Caudate nucleus (tissue), 63 donors: ENCODE measurements at places on chromosomes 4 and X.

DNA sequence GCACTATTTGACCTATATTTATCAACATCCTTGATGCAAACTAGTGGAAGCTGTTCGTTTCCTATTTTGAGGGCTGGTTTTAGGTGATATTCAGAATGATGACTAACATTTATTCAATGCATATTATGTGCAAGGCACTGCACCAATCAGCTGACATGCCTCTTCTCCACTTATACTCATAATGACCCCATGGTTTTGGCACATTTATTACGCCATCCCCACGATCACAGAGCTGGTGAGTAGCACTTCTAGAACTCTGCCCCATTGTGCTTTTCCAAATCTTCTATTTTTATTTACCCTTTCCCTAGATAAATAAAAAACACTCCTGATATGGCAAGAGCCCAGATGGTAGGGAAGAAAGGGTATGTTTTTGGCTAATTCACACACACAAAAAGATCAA lies 13.1 kb downstream of the SCML1 start:
- DNase-seq, result no peak

DNA sequence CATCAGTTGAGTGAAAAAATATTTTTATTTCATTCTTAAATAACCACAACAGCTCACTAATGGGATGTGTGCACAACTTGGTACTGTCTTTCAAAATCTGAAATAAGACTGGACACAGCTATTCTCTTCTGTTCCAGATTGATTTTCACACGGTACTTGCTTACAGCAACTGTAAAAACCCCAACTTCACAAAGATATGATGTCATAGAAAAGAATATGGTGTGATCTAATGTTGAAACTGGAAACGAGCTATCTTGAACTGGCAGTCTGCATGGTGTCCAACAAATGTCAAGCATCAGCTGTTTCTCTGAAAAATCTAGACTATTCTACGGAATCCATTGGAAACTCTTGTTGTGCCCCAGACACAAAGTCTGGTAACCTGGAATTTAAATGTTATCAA lies 14.7 kb downstream of the HELQ start:
- no peak for DNase-seq

DNA sequence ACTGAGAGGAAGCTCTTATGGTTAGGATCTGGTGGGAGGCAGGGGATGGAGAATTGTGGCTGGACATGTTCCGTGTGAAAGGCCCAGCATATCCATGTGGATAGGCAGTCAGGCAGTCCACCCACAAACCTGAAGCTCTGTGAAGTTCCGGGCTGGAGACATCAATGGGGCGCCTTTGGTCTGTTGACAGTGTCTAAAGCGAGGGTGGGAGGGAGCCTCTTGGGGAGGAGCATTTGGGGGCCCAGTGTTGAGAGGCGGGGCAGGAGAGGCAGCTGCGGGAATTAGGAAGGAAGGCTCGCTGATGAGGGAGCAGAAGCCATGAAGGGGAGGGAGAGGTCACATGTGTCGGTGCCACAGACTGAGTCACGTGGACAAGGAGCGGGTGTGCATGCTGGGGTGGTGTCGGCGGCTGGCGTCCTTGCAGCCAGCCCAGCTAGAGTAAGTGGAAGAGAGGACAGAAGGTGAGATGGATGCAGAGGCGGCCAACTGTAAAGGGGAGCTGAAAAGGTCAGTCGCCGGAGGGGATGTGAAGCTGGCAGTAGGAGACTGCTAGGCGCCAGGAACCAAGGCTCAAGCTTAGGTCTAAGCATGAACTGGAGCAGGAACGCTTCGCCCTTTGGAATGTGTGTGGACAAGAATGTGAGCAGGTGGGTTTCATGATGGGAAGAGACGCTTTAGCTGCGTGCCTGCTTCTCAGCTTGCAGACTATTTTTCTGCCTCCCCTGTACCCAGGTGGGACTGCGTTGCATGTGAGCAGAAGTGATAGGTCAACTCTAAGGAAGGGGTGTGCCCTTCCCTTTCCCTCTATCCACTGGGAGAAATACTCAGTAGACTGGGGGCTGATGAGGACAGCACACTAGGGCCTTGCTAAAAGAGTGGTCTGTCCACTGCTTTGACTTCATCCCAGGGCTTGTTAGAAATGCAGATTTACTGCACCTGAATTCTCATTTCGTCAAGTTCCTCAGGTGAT lies 44.0 kb upstream of the TLR2 start:
- no peak for DNase-seq

- DNase-seq, result peak; percentile 83
These were observed at the start of gene RNF4 for GRCh38 chr4:2468456-2469191. RNF4 (plus strand) TSS chr4:2469106; CDS start chr4:2490494, 21,388 bp downstream.

GRCh38 chr4:133145758-133146573 lies 3.1 kb upstream of the PCDH10 start:
- DNase-seq, result no peak

GRCh38 chr4:133464311-133464710 lies 315.2 kb downstream of the PCDH10 start:
- DNase-seq, result no peak

- no peak for DNase-seq
These were observed 113.6 kb upstream of the TEX13C start for GRCh38 chrX:125205918-125206665.

DNA sequence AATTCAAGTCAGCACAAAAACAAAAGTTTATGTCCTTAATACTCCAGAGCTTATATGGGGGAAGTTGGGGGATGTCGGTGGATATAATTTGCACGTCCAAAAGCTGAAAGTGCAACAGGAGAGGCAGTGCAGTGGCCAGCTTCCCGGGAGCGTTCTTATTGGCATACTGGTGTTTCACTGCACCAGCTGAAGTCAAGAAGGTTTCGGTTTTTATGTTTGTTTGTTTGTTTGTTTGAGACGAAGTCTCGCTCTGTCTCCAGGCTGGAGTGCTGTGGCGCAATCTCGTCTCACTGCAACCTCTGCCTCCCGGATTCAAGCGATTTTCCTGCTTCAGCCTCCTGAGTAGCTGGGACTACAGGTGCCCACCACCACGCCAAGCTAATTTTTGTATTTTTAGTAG lies 28.6 kb upstream of the TLR3 start:
- DNase-seq, result no peak

- DNase-seq, result no peak
These were observed 1.2 kb downstream of the FOXR2 start for GRCh38 chrX:55624403-55624802.

DNA sequence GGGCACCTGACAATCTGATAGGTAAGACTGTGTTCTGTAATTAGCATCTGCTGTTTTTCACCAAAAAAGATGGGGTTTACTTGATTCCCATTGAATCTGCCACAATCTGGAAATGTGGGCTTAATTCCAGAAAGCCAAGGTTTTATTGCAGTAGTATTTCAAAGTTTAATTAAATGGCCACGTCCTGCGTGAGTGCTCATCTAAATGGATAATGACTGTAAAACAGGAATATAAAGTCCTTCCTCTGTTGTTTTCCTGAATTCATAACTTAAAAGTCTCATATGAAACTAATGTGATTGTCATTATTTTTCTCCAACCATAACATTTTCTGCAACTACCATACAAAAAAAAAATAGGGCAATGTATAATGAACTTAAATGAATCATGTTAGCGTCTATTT lies 2.4 kb downstream of the PGM2 start:
- DNase-seq, result no peak
